Activated CD8-positive, alpha-beta T cell treated with anti-CD3 and anti-CD28 coated beads for 36 hours (primary cell): ENCODE measurements at places on chromosomes 4 and X. TPM values are rescaled to one million over a fixed set of nuclear protein-coding genes. Genes with fewer than 3 reads are reported as not detected.

The FAM114A1 gene
- total RNA-seq: 0.20 TPM

The INTU gene
- 0.16 TPM for total RNA-seq

DNA sequence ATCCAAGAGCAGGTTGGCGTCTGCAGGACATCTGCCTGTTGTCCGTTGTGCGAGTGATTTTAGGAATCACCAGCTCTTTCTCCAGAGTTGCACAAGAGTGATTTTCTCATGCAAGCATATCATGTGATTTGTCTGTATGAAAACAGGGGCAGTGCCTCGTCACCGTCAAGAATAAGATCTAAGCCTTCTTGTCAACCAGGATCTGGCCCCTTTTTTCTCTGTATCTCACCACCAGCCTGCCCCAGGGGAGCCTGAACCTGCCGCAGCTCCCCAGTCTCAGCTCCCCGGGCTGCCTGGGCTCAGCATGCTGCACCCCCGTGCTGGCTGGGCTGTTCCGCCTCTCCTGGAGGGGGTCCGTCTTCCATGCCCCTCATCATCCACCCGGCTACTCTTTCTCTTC lies 90.5 kb downstream of the STOX2 start:
- no peaks in the 10 kb centered on the region for H3K4me1 ChIP-seq
- no peak overlapping the region for H3K27ac ChIP-seq
- no peak for DNase-seq
- H3K27me3 ChIP-seq: no peaks in the 10 kb centered on the region

DNA sequence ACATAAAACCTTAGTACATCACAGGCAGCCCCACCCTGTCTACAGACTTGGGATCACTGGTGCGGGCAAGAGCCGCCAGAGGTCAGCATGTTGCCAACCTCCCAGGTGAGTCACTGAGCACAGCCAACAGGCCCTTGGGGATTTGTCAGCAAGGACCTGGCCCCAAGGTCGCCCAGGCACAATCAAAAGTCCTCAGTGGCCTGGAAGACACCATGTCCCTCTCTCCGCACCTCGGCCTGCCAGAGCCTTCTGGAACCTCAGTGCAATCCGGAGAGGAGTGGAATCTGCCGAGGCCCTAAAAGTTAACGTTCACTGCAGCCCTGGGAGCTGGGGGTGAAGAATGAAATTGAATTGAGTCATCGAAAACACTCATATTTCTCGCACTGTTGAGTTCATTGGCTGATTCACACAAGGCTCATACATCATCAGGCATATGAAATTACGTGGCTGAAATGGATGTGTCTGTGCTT lies 74.3 kb downstream of the WFS1 start:
- no peaks in the 10 kb centered on the region for H3K36me3 ChIP-seq
- H3K27ac ChIP-seq: no peak overlapping the region
- H3K4me3 ChIP-seq: no peak overlapping the region
- H3K27me3 ChIP-seq: peaks cover 21% of the 10 kb centered on the region

The GLOD5 gene
- total RNA-seq: not detected

The RTL9 gene
- not detected for total RNA-seq

DNA sequence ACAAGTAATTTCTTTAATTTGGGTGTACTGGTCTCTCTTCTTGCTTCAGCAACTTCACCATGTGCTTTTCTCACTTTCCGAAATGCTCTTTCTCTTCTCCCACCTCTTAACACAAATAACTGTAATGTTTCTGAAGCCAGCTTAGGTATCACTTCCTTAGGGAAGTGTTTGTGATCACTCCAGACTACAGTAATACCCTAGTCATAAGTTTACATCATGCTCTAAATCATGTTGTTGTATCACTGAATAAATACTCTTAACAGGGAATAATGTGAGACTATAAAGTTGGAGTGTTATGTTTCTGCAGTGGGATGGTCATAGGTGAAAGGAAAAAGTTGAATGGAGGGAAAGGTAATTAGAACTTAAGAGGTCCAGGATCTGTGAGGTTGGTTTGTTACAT lies 712.3 kb downstream of the C4orf33 start:
- no peak for DNase-seq
- no peak overlapping the region for H3K4me3 ChIP-seq
- H3K4me1 ChIP-seq: no peaks in the 10 kb centered on the region

GRCh38 chrX:111874241-111874640 lies 1.7 kb upstream of the TRPC5OS start:
- no peaks in the 10 kb centered on the region for H3K4me1 ChIP-seq
- no peak for DNase-seq
- H3K27ac ChIP-seq: no peak overlapping the region
- H3K4me3 ChIP-seq: no peak overlapping the region
- H3K36me3 ChIP-seq: no peaks in the 10 kb centered on the region

The UCP1 gene
- total RNA-seq: not detected

The RIBC1 gene
- total RNA-seq: 0.72 TPM

The ARSJ gene
- total RNA-seq: not detected

- DNase-seq: no peak
- H3K27me3 ChIP-seq: no peaks in the 10 kb centered on the region
- peaks cover 3% of the 10 kb centered on the region for H3K4me1 ChIP-seq
- H3K36me3 ChIP-seq: no peaks in the 10 kb centered on the region
Measured at GRCh38 chrX:13281289-13281688, 38.6 kb downstream of the ATXN3L start.

The HERC5 gene
- total RNA-seq: 10.5 TPM

The ENPEP gene
- total RNA-seq: 0.05 TPM

DNA sequence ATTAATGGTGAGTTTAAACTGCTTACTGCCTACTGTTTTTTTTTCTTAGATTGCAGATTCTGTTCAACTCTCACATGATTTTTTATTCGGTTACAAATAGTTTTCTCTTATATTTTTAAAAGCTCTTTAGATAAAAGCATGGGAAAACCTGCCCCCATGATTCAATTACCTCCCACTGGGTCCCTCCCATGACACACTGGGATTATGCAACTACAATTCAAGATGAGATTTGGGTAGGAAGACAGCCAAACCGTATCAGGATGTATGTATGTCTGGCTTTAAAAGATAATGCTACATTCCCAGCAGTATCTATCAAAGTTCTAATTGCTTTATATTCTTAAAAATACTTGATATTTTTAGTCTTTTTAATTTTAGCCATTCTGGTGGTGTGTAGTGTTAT lies 131.5 kb downstream of the JADE1 start:
- H3K4me3 ChIP-seq: no peak overlapping the region
- DNase-seq: no peak
- H3K27ac ChIP-seq: no peak overlapping the region
- peaks cover 24% of the 10 kb centered on the region for H3K36me3 ChIP-seq
